ENCODE measurements at places on chromosomes 7 and 10.

GRCh38 chr7:41097501-41097900, 605.4 kb downstream of the INHBA start:
- no peak overlapping the region for H3K27ac ChIP-seq
- no peak for DNase-seq
- no peaks in the 10 kb centered on the region for H3K27me3 ChIP-seq
- no peaks in the 10 kb centered on the region for H3K4me1 ChIP-seq
- H3K4me3 ChIP-seq, result no peak overlapping the region

DNA sequence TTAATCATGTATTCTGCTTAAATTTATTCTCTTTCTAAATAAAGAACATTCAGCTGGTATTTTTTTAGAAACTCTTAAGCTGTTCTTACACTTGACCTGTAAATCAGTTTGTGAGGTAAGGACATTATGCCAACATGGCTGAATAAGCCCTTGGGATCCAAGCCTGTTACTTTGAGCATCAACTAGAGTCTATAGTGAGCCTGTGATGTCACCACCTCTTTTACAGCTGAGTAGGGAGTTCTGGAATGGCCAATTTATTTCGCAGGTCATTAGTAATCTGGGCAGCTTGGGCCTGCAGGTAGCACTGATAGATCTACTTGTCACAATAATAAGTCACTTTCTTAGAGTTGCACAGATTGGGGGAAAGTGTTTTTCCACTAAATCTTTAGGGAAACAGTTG, 915.2 kb upstream of the MBL2 start:
- H3K36me3 ChIP-seq, result no peaks in the 10 kb centered on the region
- H3K4me1 ChIP-seq, result no peaks in the 10 kb centered on the region
- no peak overlapping the region for H3K4me3 ChIP-seq
- no peak overlapping the region for H3K27ac ChIP-seq
- no peaks in the 10 kb centered on the region for H3K27me3 ChIP-seq
- DNase-seq, result no peak

DNA sequence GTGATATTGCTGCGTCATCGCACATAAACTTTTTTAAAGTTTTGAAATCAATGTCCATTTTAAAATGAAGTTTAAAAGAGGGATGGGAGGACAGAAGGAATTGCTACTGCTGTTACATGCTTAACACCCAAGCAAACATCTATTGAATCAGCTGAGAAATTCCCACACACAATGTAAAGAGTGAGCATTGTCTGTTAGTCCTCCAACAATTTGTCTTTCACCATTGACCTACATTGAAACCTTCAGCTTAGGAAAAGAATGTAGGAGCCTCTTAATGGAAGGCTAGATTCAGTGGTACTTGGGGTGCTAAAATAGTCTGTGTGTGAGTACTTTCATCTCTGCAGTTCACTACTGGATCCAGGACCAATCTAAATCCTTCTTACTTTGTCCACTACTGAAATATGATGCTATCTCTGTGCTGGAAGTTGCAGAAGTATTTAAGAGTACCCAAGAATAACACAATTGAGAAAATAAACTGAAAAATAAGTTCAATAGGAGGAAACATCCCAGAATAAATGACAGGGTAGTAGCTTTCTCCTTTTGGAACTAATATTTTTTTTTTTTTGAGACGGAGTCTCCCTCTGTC, 23.8 kb upstream of the FBXW4 start:
- no peaks in the 10 kb centered on the region for H3K27me3 ChIP-seq
- H3K27ac ChIP-seq, result no peak overlapping the region
- DNase-seq, result no peak
- H3K4me1 ChIP-seq, result no peaks in the 10 kb centered on the region

GRCh38 chr7:133300088-133300487, 47.2 kb downstream of the EXOC4 start:
- DNase-seq, result no peak
- H3K27me3 ChIP-seq, result no peaks in the 10 kb centered on the region
- H3K4me1 ChIP-seq, result no peaks in the 10 kb centered on the region
- no peak overlapping the region for H3K4me3 ChIP-seq

DNA sequence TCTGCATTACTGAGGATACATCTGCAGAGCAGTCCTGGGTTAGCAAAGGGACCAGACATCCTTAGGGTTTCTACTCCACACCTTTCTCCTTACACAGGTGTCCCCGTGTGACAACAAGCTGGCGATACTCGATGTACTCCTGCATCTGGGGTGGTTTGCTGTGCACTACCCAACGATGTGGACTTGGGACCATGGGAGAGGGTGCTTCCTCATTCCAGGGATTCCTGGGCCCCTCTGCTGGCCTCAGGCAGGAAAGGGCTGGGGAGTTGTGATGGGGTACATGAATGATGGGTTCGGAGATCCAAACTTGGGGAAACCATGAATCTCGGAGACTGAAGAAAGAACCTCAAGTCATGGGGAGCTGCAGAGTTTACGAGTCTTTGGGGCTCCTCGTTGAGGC, 179.6 kb upstream of the GALNT17 start:
- no peaks in the 10 kb centered on the region for H3K36me3 ChIP-seq
- no peak overlapping the region for H3K27ac ChIP-seq
- no peak overlapping the region for H3K4me3 ChIP-seq

DNA sequence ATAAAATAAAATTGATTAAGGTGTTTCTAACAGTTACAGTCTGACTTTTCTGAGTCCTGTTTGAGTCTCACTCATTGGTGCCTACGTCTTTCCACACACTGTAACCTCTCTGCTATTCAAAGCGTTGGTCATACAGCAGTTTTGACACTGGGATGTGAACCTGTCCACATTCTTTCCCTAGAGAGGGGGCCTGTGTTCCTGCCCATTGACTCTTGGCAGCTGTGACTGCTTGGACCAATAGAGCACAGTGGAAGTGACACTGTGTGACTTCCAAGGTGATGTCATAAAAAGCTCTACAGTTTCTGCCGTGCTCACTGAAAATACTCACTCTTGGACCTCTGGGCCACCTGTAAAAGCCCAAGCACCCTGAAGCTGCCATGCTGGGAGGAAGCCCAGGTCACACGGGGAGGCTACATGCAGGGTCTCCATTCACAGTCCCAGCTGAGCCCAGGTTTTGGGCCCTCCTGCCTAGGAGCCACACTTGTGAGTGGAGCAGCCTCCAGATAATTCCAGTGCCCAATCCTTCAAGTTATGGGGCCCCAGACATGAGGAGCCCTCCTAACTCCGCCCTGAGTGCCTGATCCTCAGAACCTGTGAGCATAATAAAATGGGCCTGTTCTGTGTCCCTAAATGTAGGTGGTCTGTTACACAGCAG, 704 bp upstream of the ANTXRL start:
- H3K4me3 ChIP-seq, result no peak overlapping the region
- peaks cover 10% of the 10 kb centered on the region for H3K27me3 ChIP-seq
- no peak overlapping the region for H3K27ac ChIP-seq
- no peaks in the 10 kb centered on the region for H3K36me3 ChIP-seq
- DNase-seq, result no peak
- peaks cover 23% of the 10 kb centered on the region for H3K4me1 ChIP-seq

GRCh38 chr7:151249034-151249731, 689 bp upstream of the SMARCD3 start:
- H3K4me3 ChIP-seq, result no peak overlapping the region
- H3K4me1 ChIP-seq, result peaks cover 57% of the 10 kb centered on the region
- peaks cover 90% of the 10 kb centered on the region for H3K27me3 ChIP-seq

- H3K36me3 ChIP-seq, result no peaks in the 10 kb centered on the region
- no peak for DNase-seq
- H3K27ac ChIP-seq, result no peak overlapping the region
- no peaks in the 10 kb centered on the region for H3K27me3 ChIP-seq
- no peak overlapping the region for H3K4me3 ChIP-seq
Measured at GRCh38 chr7:20412032-20412431, 81.3 kb downstream of the ITGB8 start.

- no peaks in the 10 kb centered on the region for H3K4me1 ChIP-seq
- H3K4me3 ChIP-seq, result no peak overlapping the region
- H3K36me3 ChIP-seq, result no peaks in the 10 kb centered on the region
- DNase-seq, result no peak
- no peaks in the 10 kb centered on the region for H3K27me3 ChIP-seq
Measured at GRCh38 chr7:155145477-155146255, 75.5 kb downstream of the HTR5A start.

DNA sequence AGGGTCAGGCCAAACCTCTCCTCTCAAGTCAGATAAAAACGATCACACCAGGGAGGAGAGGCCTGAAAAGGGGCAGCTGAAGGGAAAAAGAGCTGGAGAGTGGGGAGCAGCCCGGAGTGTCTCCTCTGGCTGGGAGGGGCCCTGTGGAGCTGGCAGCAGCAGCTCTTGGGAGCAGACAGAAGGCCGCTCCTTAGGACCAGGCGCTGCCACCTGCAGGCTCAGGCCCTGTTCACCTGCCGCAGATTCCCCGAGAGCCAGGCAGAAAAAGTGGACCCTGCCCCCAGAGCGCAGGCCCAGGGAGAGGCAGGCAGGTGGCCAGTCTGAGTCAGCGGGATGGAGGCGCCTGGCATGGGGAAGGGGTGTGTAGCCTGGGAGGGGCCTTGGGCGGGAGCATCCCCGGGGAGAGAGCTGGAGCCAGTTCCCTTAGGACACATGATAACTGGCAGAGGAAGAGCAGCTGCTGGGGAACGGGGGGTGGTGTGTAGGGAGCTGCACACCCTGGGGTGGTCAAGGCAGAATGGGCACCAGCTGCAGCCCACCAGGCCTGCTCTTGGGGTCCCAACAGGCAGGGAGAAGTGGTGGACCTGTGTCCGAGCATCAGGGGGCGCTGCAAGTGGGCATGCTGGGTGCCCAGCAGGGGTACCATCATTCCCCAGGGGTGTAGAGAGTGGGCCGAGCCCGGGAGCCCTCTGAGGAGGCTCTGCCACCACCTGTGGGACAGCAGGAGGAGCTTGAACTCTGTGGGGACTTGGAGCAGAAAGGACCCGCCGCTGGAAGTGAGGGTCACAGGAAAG, 177.2 kb upstream of the RHEB start:
- peaks cover 2% of the 10 kb centered on the region for H3K36me3 ChIP-seq
- H3K4me3 ChIP-seq, result no peak overlapping the region
- no peaks in the 10 kb centered on the region for H3K27me3 ChIP-seq
- peaks cover 15% of the 10 kb centered on the region for H3K4me1 ChIP-seq

DNA sequence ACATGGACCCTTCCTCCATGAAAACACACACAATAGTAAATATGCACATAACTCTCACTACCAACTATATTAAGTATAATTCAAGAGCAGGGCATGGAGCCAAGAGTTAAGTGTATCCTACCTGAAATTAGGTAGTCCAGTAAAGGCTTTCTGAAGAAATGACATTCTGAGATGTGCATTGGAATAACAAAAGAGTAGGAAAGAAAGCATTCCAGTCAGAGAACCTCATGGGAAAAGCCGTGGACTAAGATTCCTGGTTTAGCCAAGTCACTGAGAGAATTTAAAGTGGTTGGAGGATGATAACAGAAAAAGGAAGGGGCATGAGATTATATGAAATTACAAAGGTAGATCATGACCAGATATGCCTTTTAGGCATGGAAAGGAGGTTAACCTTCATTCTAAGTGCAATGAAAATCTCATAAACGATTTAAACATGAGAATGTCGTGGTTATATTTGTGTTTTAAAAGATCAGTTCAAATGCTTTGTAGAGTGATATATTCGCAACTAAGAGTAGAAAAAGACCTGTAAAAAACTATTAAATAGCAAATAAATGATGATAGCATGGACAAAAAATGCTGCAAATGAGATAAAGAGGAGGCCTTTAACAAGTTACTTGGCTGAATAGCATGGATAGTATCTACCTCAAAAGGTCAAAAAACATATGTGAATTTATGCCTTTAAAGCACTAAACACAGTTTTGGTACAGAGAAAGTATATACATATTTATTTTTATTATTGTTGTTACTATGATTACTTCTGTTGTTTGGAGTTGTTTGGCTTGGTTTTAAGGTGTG, 767.4 kb upstream of the GHITM start:
- no peaks in the 10 kb centered on the region for H3K27me3 ChIP-seq
- H3K4me1 ChIP-seq, result no peaks in the 10 kb centered on the region
- DNase-seq, result no peak
- H3K27ac ChIP-seq, result no peak overlapping the region
- no peaks in the 10 kb centered on the region for H3K36me3 ChIP-seq
- H3K4me3 ChIP-seq, result no peak overlapping the region

GRCh38 chr10:22795546-22795945, 81.2 kb upstream of the PIP4K2A start:
- H3K27ac ChIP-seq, result no peak overlapping the region
- H3K4me3 ChIP-seq, result no peak overlapping the region
- no peaks in the 10 kb centered on the region for H3K4me1 ChIP-seq
- DNase-seq, result no peak
- H3K36me3 ChIP-seq, result no peaks in the 10 kb centered on the region

GRCh38 chr7:1466524-1467271, 7.4 kb upstream of the MICALL2 start:
- H3K27ac ChIP-seq, result no peak overlapping the region
- H3K4me1 ChIP-seq, result no peaks in the 10 kb centered on the region
- no peaks in the 10 kb centered on the region for H3K27me3 ChIP-seq
- no peak overlapping the region for H3K4me3 ChIP-seq
- DNase-seq, result no peak
- H3K36me3 ChIP-seq, result peaks cover 9% of the 10 kb centered on the region

- peaks cover 4% of the 10 kb centered on the region for H3K27me3 ChIP-seq
- H3K27ac ChIP-seq, result no peak overlapping the region
- H3K4me1 ChIP-seq, result no peaks in the 10 kb centered on the region
- no peaks in the 10 kb centered on the region for H3K36me3 ChIP-seq
- no peak for DNase-seq
Measured at GRCh38 chr10:93850031-93851015, 43.5 kb upstream of the SLC35G1 start.

DNA sequence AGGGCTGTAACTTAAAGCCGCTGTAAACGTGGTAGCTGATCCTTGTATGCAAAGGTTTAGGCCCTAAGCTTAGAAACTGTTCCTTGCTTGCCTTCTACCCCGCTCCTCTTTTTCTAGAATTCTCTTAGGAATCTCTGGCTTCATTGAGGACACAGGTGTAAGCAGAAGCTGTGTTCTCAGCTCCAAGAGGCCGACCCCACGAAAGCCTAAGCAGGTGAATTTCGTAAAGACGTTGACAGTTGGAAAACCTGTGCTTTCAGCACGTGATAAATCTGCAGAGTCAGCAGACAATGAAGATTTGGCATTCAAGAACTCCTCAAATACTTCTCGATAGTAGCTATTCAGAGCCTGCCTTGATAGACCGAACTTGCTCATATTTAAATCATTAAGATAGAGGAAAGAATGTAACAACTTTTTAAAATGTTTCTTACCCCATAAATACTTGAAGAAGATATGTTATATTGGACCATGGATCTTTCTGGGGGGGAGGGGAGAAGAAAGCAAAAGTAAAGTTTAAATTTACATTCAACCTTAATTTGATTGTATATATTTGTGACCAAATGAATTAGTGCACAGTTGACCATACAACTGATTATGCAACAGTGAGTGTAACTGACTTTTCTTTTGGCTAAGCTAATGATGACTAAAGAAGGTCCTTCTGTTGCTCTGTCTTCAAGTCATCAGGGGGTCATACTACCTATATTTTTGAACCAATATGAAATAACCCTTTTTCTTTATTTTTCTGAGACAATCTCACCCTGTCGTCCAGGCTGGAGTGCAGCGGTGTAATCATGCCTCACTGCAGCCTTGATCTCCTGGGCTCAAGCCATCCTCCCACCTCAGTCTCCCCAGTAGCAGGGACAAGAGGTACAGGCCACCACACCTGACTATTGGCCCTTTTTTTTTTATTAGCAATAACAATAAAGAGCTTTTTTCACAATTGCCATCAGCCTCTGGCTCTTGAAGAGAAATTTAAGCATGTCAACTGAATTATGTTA, 1.2 kb upstream of the GDI2 start:
- no peak for DNase-seq
- H3K27me3 ChIP-seq, result no peaks in the 10 kb centered on the region
- no peaks in the 10 kb centered on the region for H3K36me3 ChIP-seq
- H3K4me3 ChIP-seq, result peak overlapping the region; percentile 79
- peaks cover 33% of the 10 kb centered on the region for H3K4me1 ChIP-seq

GRCh38 chr10:124176349-124177179, 83.2 kb upstream of the CHST15 start:
- H3K4me1 ChIP-seq, result no peaks in the 10 kb centered on the region
- H3K27me3 ChIP-seq, result no peaks in the 10 kb centered on the region
- H3K27ac ChIP-seq, result no peak overlapping the region
- H3K4me3 ChIP-seq, result no peak overlapping the region

Data from T-cell (primary cell).